Epithelial cell of proximal tubule (primary cell): ENCODE measurements at places on chromosomes 7 and 10. TPM values are rescaled to one million over a fixed set of nuclear protein-coding genes. Genes with fewer than 3 reads are reported as not detected.

DNA sequence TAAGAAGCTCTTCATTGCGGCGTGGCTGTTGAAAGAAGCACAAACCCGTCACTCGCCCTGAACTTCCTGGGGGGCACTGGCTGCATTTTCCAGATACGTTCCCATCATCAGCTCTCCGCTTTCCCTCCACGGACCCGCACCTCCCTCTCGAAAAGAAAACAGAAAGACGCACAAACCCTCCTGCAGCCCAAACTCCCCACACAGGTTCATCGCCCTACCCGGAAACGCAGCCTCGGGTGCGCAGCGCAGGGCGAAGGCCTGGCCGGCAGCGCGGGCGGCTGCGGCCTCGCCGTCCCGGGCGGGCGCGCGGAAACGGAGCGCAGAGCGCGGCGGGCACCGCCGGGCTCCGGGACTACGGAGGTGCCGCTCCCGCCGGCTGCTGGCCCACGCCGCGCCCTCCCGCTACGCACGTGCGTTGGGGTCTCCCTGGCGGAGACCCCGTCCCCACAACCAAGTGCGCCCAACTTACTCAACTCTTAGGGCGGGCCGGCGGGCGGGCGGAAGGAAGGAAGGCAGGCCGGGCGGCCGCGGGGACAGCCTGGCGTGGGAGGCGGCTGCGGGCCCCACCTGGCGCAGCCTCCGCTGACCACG, 822 bp downstream of the ZNF800 start:
- DNase-seq = no peak

DNA sequence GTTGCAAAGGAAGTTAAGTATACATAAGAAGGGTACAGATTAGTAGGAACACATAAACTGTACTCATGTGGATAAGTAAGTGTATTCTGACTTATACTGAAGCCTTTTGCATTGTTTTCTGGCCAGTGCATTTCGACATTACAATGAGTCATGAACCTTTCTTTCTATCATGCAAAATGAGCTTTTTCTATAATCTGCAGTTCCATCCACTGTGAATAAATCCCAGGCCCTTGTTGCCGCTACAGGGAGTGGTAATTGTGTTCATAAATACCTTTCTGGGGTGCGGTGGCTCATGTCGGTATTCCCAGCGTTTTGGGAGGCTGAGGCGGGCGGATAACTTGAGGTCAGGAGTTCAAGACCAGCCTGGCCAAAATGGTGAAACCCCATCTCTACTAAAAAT, 858.3 kb downstream of the GRM8 start:
- no peak for DNase-seq

- DNase-seq = no peak
These were observed 5.0 kb upstream of the AQP1 start for GRCh38 chr7:30906515-30907240.

GRCh38 chr10:6148251-6148701, 54.5 kb upstream of the PFKFB3 start:
- DNase-seq = no peak

Gene GIMAP8
- total RNA-seq = not detected in 2 replicates

Gene CYP26C1
- total RNA-seq = 0.06 and 0.43 TPM in 2 replicates

Gene PDK4
- total RNA-seq = 0.29 and 0.52 TPM in 2 replicates

Gene SMO
- total RNA-seq = 19.0 and 25.5 TPM in 2 replicates
